Occipital lobe (tissue), 3 donors: ENCODE measurements at places on chromosomes 4 and X. TPM values are rescaled to one million over a fixed set of nuclear protein-coding genes. Genes with fewer than 3 reads are reported as not detected.

GPRASP2 gene
- total RNA-seq, result 70.0 TPM

DOCK11 gene
- total RNA-seq, result 20.6 TPM

CT55 gene
- total RNA-seq, result not detected

CHIC1 gene
- total RNA-seq, result 20.9 TPM

H2AZ1 gene
- 117 TPM for total RNA-seq

RBMX gene
- total RNA-seq, result 340 TPM

SORCS2 gene
- 4.1 TPM for total RNA-seq

BCAP31 gene
- 60.2 TPM for total RNA-seq

HELQ gene
- total RNA-seq, result 19.8 TPM

TLR1 gene
- 10.5 TPM for total RNA-seq

HELT gene
- not detected for total RNA-seq

CDK16 gene
- total RNA-seq, result 63.5 TPM

PDE6B gene
- total RNA-seq, result 5.6 TPM

CYSLTR1 gene
- 1.2 TPM for total RNA-seq

CCDC120 gene
- 2.0 TPM for total RNA-seq

IQSEC2 gene
- total RNA-seq, result 8.6 TPM

GPR173 gene
- total RNA-seq, result 27.0 TPM

GRCh38 chrX:57282568-57282967 is 3.9 kb upstream of the FAAH2 start:
- DNase-seq, result no peak

DNA sequence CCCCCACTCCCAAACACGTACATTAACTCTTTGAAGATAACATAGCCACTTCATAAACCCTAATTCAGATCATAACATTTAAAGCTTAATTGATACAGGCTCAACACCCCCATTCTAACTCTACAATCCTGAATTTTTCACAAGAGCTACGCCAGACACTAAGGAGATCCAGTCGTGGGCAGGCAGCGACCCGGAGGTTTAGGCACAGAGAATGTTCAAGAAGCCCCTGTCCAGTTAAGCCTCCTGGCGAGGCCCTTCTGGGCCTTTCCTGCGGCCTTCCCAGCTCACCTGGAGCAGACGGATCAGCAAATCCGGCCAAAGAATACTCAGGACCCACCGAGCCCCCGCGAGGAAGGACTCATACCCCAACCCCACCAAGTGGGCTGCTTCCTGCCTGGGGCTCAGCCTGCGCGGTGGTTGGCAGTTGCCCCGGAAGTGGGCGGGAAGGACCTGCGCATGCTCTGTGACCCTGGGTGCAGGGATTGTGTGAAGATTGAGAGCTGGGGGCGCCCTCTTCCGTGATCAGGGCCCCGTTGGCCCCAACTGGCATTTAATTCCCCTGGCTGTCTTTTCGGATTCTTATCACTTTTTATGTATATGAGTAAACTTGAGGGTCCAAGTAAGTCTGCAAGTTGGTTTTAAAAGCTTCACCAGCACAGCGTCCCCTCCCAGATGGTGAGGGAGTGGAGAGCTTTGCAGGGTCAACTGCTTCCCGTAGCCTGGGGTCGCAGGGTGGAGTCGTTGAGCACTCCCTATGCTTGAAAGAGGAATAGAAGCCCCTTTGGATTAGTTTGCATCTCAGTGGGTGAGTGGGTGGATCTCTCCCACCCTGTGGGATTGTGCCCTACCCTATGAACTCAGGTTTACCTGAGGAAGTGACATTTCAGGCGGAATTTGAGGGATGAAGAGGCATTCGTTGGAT is at the start of gene TRIM61:
TSS of gene TRIM61 (minus strand) at position 415 of the 922 bp plus-strand sequence. CDS start 7,655 bp downstream, outside the sequence.
- peak; percentile 3 for DNase-seq

- no peak for DNase-seq
These were observed 126.1 kb downstream of the NAA11 start for GRCh38 chr4:79199743-79200142.

GRCh38 chrX:69093960-69094871 is 71.0 kb downstream of the PJA1 start:
- DNase-seq, result no peak

DNA sequence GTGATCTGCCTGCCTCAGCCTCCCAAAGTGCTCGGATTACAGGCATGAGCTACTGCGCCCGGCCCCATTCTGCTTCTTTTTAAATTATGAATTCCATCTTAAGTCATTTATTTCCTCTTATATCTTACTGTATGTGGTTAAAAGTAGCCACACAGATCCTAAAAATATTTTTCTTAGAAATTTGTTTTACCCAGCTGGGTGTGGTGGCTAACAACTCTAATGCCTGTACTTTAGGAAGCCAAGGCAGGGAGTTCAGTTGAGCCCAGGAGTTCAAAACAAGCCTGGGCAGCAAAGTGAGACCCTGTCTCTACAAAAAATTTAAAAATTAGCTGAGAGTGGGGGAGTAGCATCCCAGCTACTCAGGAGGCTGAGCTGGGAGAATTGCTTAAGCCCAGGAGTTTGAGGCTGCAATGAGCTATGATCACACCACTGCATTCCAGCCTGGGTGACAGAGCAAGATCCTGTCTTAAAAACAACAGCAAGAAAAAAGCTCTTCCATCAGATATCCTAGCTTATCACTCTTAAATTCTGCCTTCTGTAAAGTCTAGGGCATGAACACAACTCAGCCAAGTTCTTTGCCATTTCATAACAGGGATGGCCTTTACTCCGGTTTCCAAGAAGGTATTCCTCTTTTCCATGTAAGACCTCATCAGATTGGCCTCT is 15.1 kb upstream of the AFF1 start:
- no peak for DNase-seq

DNA sequence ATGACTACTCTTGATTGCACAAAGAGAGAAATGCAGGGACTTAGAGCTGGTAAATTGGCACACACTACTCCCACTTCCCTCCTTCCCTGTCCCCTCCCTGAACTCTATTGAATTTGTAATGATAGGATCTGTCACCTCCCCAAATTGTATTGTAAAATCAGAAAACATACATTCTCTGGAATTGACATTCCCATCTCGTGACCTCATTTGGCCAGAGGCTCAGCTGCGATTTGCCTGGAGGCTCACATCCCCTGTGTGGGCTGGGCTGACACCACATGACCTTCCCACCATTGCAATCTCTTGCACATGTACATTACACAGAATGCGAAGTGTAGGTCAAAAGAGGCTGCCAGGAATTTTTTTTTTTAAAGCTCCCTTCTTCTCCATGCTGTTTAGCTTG is 172.1 kb downstream of the MID1IP1 start:
- DNase-seq, result no peak

DNA sequence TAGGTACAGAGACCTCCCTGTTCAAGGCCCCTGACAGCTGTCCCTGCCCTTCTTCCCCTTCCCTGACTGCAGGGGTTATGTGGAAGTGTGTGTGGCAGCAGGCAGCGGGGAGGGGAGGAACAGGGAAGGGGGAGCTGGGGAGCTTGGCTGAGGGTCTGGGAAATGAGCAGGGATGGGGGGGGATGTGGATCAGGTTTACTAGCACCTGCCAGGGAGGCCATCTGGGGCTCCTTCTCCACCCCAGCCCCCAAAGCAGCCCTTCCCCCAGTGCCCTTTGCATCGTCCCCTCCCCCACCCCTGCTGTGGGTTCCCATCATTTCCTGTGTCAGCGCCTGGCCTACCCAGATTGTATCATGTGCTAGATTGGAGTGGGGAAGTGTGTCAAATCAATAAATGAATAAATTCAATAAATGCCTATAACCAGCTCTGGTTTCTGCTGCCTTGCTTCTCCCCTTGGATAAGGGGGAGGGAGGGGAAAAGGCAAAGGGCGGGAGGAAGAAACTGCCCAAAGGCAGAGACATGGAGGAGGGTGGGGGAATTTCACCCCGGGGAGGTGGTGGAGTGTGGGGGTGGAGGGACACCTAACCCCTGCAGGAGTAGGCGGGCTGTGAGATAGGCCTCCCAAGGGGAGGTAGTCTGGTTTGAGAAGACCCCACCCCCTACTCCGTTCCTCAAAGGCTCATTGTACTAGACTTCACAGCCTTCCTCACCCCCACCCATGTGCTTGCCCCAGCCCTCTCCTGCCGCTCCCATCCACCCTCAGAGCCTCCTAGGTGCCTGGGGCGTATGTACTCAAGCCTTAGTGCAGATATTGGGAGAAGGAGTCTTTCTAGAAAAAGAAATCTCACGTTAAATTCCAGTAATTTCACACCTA is 3.2 kb downstream of the CXorf65 start:
- DNase-seq, result no peak

- no peak for DNase-seq
These were observed 244.9 kb downstream of the FRMPD4 start for GRCh38 chrX:12383196-12383595.

GRCh38 chr4:141788169-141788915 is 152.0 kb downstream of the IL15 start:
- DNase-seq, result no peak

DNA sequence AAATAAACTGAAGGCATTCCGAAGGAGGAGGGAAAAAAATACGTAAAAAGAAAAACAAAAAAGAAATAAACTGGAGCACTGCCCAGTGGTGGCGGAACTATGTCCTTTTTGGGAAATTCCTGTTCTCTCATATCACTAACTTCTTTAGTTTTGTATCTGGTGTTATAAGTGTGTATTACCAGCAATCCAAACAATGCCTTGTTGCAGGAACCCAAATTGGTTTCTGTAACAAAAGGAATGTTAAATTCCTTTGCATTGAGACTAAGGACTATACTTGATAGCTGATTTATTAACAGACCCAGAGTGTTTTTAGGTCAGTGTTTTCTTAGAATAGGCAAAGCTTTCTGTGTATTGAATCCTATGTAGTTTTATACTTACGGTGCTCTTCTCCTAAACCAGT is 6.6 kb downstream of the CCNG2 start:
- DNase-seq, result no peak

DNA sequence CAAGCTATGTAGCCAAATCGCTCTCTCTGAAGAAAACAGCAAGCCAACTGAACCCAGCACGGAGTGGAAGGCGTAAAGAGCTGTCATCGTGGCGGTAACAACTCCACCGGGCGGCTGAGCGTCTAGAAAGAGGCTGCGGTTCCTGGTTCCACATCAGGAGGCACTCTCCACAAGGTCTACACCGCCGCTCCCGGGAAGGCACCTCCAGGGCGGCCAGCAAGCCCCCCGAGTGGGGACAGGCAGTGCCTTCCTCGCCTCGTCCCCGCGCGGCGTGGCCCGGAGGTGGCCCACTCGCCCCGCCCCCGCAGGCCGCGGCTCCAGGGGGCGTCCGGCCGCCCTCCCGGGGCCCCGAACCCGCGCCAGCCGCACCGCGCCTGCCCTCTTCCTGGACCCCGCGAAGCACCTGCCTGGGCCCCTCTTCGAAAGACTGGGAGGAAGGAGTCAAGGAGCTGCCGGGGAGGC is 755 bp downstream of the KLHL8 start:
- peak; percentile 43 for DNase-seq

- no peak for DNase-seq
These were observed 381.0 kb downstream of the UNC5C start for GRCh38 chr4:95167805-95168204.

DNA sequence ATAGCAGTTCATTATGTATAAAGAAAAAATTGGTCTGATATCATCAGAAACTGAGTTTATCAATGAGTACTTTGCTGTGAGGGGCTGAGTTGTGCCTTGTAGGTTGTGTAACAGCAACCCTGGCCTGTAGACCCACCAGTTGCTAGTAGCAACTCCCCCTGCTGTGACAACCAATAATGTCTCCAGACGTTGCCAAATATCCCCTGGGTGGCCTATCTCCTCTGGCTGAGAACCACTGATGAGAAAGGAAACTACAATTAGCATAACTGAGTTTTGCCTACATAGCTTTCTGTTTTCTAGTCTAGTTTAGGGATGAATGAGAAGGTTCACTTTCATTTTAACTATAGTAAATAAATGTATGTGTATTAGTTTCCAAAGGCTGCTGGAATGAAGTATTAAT is 234.1 kb downstream of the CPE start:
- DNase-seq, result no peak

GRCh38 chr4:53702334-53703266 is 111.3 kb upstream of the LNX1 start:
- DNase-seq, result peak; percentile 30

DNA sequence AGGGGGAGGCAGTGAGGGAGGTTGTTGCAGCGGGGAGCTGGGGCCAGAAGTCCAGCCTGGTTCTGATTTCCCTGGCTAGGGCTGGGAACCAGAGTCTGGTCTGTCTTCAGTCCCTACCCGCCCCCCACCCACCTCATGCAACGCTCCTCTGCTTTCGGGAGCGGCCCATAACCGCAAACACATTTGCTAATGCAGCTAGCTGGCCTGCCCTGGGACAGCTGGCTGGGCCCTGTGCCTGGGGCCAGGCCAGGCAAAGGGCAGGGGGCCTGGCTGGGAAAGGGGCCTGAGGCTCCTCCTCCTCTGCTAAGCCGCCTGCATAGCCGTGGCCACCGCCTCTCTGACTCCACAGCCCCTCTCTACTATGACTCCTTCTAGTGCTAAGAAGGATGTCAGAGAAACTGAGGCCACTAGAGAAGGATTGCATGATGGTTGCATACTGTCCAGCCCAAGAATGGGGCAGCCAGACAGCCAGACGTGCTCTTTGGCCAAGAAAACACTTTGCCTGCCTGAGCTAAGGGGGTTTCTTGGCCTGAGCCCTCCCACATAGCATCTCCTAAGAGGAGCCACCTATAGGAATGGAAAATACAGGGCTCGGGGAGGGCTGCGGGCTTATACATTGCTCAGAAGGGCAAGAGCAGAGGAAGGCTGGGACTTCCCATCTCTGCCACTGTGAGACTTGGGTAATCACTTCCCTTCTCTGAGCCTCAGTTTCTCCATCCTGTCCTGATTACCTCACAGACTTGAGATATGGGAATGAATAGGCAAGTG is 76.9 kb downstream of the PJA1 start:
- no peak for DNase-seq

DNA sequence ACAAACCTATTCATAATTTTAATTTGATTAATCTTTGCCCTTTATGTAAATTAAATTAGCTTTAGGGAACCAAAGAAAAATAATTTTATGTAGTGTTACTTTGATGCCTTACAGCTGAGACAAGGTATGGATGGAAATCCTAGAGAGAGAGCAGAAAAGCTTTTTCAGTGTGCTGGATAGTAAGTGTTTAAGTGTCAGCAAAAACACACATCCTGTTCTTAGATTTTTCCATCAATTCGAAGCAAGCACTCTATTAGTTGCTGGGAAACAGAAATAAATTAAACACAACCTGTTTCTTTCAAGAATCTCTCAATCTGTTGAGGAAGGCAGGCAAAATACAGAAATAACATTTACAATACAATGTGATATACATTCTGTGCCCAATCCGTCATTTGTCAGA is 327.8 kb downstream of the GALNTL6 start:
- DNase-seq, result no peak

GRCh38 chr4:56271131-56271530 is 116.2 kb downstream of the AASDH start:
- DNase-seq, result no peak

DNA sequence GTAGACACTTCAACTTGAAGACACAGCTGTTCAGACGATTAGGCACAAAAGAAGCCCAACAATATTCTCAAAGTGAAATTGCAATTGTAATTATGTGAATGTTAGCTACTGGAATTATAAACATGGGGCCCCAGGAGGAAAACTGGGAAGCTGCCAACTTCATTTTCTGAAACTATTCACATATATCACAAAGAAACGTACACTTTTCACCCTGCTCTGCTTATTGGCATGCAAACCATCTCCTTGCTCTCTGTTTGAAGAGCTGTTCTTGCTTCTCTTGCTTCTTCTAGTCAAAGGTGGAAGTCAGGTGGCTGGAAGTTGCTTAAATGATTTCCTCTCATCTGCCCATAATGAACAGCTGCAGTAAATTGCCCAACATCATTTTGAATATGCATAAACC is 320.1 kb downstream of the CFAP299 start:
- no peak for DNase-seq

- DNase-seq, result no peak
These were observed 2.4 kb upstream of the HS3ST1 start for GRCh38 chr4:11431111-11431510.

GRCh38 chr4:26459054-26459755 is 31.1 kb downstream of the CCKAR start:
- no peak for DNase-seq

- peak; percentile 58 for DNase-seq
These were observed 314.9 kb upstream of the DIPK2B start for GRCh38 chrX:45515262-45516215.
